Skeletal muscle cell (primary cell): ENCODE measurements at places on chromosomes 2 and 18.

DNA sequence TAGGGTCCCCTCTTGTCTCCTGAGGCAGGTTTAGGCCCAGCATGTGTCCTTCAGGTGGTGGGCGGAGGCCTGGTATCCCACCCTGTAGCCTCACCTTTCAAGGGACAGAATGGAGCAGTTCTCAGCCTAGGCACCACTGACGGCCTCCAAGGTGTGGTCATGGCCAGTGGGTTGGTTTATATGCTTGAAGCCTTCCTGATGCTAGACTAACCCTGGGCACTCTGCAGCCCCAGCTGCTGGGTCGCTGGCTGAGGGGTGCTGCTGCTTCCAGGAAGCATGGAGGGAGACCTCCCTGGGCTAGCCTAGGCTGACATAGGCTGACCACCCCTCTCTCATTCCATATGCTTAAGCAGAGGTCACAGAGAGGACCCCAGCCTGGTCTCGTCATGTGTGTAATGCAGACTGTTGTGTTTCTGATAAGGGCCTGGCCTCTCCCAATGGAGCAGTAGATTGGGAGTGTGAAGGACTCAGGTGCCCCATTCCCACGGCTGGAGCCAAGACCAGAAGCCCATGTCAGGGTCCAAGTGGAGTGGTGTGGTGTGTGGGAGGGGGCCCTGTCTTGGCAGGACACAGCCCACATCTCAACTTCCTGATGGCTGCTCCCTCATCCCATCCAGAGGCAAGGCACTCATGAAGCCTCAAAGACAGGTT is 206.6 kb downstream of the DYSF start:
- DNase-seq = no peak

DNA sequence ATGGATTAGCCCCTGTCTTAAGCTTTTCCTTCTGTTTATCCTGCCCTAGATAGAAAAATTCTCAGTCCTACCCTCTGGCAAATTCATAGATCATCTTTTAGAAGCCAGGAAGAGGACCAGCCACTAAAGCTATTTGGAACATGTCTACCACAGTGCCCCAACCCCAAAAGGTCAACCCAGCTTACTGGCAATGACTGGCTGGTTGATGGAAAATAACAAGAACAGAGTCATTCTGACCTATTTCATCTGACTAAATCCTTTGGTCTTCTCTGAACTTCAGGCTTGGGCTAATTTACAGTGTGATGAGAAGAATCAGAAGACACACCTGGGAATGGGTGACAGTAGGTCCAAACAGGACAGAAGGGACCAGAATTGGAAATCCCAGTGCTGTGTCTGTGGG is 227.3 kb upstream of the CCDC68 start:
- no peak for DNase-seq

GRCh38 chr18:4356929-4357328 is 98.2 kb downstream of the DLGAP1 start:
- no peak for DNase-seq

- no peak for DNase-seq
Measured at GRCh38 chr2:21748501-21748900, 624.7 kb downstream of the TDRD15 start.

DNA sequence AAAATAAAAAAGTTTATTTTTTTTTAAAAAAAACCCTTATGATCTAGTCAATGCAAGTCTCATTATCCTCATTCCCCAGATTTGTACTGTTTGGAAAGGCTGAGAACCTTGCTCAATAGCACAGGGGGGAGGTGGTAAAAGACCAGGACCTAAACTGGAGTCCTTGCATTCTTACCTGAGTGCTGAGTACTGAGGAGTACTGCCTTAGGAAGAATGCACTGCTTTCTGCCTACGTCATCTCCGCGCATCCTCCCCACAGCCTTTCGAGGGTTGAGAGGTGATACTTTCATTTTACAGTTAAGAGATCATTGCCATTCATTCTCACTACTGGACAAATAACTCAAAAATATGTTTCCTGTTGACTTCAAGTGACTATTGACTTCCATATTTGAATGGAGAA is 73.8 kb downstream of the MAP3K20 start:
- DNase-seq = no peak

- DNase-seq = no peak
Measured at GRCh38 chr2:179172894-179173293, 91.7 kb downstream of the SESTD1 start.

DNA sequence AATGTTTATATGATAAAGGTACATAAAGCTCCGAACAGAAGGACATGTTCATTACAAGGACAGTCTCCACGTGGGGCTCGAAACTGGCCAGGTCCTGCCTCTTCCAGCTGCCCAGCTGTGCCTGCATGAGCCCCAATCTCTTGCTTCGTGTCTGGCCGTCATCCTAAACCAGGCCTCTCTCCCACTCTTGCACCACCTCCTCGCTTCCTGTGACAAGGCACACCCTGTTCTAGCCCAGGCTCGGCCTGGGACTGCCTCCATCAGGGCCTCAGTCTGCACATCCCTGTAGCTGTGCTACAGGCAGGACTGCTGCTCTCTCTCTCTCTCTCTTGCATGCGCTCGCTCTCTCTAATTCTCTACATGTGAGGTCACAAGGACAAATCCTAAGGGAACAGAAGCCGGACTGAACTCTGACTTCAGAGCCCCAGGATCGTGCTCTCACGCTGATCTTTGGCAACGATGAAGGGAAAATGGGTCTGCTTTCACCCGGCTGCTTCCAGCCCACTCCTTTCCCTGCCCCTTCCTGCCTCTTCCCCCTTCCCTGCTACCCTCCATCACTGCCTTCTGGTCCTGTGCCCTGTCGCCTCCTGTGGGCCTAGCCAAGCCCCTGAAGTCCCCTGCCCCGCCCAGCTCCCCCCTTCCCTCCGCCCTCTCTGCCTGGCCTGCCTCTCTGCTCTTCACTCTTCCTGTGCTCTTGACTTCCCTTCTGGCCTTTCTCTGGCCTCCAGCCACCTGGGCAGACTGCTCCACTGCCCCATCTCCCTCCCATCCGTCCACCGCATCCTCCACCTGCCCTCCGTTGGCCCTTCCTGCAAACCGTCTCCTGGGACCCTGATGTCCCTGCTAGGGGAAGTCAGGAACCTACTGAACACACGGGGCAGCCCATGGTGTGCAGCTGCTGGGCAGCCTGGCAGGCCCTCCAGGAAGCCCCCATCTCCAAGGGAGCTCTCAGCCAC is 7.8 kb upstream of the GPR55 start:
- peak; percentile 45 for DNase-seq

GRCh38 chr2:200101922-200102321 is 146.5 kb downstream of the MAIP1 start:
- DNase-seq = no peak

GRCh38 chr2:224669449-224669848 is 46.7 kb downstream of the CCDC195 start:
- DNase-seq = no peak

DNA sequence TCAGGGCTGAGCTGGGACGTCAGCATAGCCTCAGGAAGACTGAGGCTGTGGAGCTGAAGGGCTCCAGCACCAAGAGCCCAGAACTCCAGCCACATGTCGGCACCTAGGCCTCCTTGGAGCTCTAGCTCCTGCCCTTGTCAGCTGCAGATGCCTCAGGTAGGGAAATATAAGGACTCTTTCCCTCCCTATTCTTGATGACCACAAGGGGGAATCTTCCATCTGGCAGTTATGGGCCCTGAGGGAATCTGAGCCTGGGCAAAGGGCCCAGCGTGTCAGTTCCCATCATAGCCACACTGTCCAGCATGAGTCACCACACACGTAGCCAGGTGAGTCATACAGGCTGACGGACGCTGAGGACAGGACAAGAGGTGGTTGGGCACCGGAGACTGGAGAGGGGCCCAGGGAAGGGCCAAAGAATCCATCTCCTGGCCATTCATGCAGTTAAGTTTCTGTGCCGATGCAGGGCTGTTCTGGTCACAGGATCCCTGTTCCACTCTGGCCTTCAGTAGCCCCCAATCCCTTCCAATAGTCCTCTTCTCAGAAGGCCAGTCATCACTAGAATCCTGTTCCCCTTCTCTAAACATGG is 1.8 kb downstream of the MPV17 start:
- DNase-seq = peak; percentile 99

DNA sequence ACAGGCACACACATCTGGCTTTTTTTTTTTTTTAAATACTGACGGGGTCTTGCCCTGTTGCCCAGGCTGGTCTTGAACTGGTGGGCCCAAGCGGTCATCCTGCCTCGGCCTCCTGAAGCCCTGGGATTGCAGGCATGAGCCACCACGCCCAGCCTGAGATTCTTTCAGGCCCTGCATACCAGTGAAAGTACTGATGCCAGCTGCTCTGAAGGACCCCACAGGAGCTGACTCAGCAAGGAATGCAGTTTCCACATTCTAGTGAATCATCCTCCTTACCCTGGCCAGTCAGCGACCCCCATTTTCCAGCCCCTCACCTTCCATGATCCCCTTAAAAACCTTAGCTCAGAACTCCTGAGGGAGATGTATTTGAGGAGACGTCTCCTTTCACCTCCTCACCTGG is 5.8 kb upstream of the DTYMK start:
- DNase-seq = peak; percentile 64

- DNase-seq = no peak
Measured at GRCh38 chr2:85759257-85759613, 5.4 kb downstream of the ATOH8 start.

- DNase-seq = no peak
Measured at GRCh38 chr18:74252039-74252395, 39.7 kb downstream of the CYB5A start.

DNA sequence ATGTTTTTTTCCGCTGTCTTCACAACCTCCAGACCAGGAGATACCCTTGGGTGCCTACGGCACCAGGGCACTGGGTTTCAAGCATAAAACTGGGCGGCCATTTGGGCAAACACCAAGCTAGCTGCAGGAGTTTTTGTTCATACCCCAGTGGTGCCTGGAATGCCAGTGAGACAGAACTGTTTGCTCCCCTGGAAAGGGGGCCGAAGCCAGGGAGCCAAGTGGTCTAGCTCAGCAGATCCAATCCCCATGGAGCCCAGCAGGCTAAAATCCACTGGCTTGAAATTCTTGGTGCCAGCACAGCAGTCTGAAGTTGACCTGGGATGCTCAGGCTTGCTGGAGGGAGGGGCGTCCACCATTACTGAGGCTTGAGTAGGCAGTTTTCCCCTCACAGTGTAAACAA is 265.3 kb upstream of the ZEB2 start:
- no peak for DNase-seq

DNA sequence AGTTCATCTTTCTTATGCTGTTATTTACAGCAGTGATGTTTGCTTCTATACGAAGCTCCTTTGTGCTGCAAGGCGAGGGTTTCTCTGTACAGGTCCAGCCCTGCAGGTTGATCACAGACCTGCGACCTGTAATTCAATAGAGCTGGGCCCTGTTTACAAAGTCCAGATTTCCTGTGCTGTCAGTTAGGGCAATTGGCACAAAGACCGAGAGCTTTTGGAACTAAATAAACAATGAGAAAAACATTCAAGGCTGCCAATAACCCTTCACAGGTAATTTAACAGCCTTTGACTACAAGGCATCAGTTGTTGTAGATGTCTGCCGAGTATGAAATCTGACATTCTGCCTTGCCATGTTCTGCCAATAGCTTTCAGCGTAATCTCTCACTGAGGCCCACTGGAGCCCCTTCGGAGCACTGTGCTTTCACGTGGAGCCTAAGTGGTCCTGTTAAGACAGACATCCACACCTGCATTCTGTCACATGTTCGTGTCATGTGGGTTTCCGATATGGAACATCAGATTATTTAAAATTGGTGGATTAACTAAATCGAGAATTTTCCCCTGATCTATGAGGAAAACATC is 232.5 kb downstream of the PTGR3 start:
- no peak for DNase-seq

- DNase-seq = no peak
Measured at GRCh38 chr18:12310762-12311161, 2.7 kb downstream of the TUBB6 start.

GRCh38 chr18:24002479-24002878 is 12.1 kb upstream of the TTC39C start:
- no peak for DNase-seq

DNA sequence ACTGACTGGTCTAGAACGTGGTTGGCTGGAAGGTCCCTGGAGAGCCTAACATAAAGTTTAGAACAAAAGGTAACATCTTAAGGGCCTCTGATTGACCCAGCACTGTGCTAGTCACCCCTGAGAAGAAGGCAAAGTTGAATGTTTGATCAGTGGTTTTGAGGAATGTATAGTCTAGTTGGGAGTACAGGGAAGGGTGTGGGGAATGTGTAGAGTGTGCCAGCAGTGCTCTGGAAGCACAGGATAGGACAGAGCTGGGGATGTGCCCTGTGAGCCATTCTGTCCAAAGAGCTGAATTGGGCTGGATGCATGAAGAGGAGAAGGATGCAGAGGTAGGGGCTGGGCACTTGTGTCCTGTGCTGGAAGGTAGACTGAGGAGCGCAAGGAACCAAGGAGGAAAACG is 41.0 kb upstream of the DOCK10 start:
- no peak for DNase-seq

- no peak for DNase-seq
Measured at GRCh38 chr2:172917716-172918115, 157.9 kb upstream of the MAP3K20 start.

- no peak for DNase-seq
Measured at GRCh38 chr2:71154798-71155197, 24.4 kb downstream of the MPHOSPH10 start.

DNA sequence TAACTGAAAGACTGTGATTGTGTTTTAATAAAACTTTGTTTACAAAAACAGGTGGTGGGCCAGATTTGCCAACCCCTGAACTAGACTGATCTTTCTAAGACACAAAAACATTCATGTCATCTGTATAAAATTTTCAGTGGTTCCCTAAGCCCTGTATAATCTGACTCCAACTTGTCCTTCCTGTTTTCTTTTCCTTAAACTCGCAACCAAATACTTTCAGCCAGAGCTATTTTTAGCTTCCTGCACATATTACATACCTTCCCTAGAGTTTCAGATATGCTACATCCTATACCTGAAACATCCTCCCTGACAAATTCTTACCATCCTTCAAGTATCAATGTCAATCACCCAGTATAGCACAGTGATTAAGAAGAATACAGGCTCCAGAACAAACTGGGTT is 4.8 kb downstream of the GCFC2 start:
- no peak for DNase-seq

- DNase-seq = peak; percentile 32
Measured at GRCh38 chr2:100988630-100989417, 13.3 kb upstream of the RPL31 start.

DNA sequence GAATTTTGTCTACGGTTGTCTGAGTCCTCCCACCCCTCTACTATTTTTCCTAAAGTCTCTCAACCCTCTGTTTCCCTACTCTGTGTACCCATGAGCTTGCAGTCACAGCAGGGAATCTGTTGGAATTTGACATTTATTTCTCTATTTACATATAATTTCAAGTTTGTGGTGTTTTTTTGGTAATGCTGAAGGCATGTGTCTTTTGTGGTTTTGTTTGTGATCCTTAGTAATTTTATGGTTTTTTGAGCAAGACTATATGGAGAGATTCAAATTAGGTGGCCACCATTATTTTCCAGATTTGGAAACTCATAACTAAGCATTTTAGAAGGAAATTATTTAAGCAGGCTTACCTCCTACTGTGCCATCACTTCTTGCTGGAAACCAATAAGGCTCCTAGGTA is 27.2 kb upstream of the FBLN7 start:
- DNase-seq = no peak

DNA sequence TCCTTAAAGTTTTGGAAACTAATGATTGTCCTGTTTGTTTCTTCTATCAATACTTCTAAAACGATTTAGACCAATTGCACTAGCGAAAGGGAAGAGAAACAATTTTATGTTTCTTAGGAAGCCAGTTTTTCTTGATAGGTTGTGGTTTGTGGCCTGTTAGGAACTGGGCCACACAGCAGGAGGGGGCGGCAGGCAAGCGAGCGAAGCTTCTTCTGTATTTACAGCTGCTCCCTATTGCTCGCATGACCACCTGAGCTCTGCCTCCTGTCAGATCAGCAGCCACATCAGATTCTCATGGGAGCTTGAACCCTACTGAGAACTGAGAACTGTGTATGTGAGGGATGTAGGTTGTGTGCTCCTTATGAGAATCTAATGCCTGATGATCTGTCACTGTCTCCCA is 201.5 kb upstream of the PXDN start:
- DNase-seq = no peak
